NCI-H2029 treated with DMSO at 0.1 percent for 48 hours (cell line): ENCODE measurements at places on chromosomes 7 and 10.

DNA sequence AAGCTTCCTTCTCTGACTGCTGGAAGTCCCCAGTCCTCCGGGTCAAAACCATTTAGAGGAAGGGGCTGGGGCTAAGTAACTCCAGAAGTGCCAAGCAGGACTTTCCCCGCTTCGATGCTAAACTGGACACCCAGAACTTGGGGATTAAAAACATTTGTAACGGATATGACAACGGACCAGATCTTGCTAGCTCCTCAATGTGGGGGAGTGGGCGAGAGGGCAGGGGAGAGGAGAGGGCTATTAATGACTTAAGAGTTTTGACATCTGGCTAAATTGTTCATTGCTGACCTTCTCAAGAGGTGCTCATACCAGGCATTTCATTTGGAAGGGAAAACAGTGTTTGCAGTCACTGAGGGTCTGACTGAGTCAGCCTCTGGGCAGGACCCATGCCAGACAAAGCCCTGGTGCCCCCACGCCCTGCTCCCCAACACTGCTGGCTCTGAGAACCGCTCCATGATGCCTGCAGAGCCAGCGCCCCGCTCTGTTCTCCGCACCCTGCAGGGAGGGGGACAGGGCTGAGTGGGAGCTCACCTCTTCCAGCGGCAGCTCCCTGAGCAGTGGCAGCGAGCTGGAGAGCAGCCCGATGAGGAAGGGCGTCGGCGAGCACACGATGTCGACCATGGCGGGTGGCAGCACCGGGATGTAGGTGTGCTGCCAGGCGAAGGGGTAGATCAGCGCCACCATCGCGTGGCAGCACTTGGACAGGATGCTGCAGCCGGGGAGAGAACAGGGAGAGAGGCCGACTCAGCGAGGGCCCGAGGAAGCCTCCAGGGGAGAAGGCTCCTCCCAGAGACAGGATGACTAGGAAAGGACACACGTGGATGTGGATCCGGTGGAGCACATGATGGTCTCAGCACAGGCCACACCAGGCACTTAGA lies 47.7 kb upstream of the MKRN1 start:
- no peak for DNase-seq

- DNase-seq: no peak
Observed at GRCh38 chr10:91551856-91552255, 81.0 kb downstream of the PPP1R3C start.

DNA sequence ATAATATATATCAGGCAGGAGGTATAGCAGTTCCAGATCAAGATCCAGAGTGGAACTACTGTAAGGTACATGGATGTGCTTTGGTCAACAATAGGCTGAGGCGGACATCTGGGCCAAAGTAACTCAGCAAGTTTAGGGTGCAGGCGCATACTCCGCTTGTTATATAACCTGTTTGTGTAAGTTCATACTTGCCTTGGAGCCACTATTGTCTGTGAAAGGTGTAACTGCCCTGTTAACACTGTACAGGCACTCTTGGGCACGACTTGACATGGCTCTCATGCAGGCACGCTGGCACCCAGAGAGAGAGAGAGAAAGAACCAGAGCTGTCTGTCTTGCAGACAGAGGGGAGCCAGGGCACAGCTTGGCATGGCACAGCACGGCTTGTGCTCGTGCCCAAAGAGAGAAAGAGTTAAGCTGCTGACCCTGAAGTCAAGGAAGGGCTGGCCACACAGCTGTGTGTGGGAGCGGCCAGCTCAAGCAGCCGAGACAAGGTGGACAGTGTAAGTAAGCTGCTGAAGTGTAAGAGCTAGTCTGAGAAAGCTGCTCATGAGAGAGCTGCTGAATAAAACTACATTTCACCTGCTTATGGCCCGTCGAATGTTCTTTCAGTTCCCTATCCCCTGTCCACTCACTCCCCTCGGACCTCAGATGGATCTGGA lies 47.8 kb upstream of the KAT6B start:
- DNase-seq: no peak

DNA sequence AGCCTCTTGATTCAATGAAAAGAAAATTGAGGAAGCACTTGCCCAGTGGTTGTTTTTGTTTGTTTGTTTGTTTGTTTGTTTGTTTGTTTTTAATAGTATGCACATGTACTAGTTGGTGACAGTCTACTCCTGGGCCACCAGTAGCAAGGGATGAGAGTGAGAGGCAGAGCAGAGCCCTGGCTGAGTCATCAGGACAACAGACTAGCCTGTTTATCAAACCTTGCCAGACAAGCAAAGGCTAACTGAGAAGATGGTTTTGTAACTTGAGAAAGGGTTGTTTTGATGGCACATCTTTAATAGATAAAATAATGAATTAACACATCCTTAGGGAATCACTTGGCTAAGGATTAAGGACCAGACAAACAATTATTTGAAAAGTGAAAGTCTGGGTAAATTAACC lies 78.1 kb downstream of the INHBA start:
- DNase-seq: no peak

GRCh38 chr7:84331616-84332015 lies 137.0 kb upstream of the SEMA3A start:
- DNase-seq: no peak
